ENCODE measurements at places on chromosomes 5 and 9.

- DNase-seq = no peak
Measured at GRCh38 chr9:715743-716400, 125.6 kb upstream of the DMRT1 start.

- DNase-seq = no peak
Measured at GRCh38 chr9:93601666-93602065, 25.3 kb downstream of the PHF2 start.

DNA sequence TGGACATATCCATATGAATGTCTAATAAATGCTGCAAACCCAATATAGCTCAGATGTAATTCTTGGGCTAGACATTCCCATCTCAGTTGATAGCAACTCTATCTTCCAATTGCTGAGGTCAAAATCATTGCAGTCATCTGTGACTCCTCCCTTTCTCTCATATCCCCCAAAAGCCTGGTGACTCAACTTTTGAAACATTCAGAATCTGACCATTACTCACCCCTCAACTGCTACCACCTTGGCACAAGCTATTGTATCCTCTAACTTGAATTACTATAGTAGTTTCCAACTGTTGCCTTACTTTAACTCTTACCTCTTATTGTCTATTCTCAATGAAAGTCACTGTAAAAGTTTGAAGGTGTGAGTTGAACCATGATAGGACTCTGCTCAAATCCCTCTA lies 600.1 kb upstream of the RGMB start:
- DNase-seq = no peak

GRCh38 chr9:109974143-109974917 lies 194.3 kb downstream of the PALM2AKAP2 start:
- DNase-seq = no peak

GRCh38 chr9:69590266-69590665 lies 81.9 kb downstream of the APBA1 start:
- no peak for DNase-seq
